ENCODE measurements at places on chromosomes 6 and 20.

- DNase-seq: no peak
Measured at GRCh38 chr20:4127344-4127743, 112.0 kb upstream of the RNF24 start.

GRCh38 chr6:3893487-3893886, 44.3 kb downstream of the FAM50B start:
- DNase-seq: no peak

DNA sequence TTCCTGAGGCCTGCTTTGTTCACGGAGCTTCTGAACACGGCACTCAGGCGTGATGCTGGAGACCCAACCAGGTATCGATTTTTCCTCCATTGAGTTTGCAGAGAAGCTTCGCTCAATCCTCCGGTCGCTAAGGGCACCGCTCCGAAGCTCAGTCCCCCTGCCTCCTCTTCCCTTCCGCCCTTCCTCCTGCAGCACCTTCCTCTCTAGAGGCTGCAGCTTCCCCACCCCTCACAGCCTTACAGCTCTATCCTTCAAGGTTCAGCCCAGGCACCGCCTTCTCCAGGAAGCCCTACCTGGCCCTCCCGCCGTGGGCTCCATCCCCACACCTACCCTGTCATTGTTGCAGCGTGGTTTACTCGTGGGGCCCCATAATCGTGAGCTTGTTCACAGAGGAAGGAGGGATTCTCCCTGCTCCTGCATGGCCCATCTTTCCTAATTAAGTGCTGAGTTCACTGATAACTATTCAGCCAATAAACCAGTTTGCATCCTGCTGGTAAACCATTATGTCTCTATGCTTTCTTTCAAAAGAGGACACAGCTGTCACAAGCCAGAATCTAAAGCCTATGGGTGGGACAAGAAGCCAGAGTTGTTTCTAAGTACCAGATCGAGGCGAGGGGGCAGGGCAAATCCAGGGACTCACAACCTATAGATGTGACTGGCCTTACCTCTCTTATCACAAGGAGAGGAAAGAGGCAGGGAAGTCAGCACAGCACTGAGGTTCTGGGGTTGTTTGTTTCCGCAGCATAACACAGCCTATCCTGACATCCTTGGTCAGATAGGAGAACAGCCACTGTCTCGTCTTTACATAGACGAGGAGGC, 152.0 kb downstream of the GRM4 start:
- no peak for DNase-seq

DNA sequence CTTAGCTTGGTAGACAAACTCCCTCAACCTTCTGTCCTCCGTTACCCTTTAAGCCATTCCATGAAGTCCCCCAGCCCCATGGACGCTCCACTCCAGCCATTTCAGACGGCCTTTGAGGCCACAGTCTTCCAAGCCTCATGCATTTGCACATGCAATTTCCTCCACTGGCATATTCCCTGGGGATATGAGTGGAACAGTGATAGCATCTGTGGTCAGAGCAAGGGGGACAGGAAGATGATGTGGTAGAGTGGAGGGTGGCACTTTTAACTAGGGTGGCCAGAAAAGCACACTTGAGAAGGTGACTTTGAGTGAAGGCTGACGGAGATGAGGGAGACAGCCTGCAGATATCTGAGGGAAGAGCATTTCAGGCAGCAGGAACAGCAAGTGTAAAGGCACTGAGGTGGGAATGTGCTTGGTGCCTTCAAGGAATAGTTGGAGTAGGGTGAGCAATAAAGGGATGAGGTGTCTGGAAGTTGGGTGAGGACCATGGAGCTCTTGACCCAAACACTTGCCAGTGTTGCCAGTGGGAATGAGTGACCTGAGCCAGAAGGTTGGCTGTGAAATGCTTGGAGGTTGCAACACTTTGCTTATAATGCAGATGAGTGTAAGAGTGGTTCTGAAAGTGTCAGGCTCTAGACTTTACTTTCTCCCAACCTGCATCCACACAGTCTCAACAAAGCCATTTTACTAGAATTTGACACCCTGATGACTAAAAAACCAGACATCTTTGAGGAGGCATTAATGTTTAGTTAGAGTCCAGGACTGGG, 275.6 kb upstream of the SUPT3H start:
- DNase-seq: no peak

DNA sequence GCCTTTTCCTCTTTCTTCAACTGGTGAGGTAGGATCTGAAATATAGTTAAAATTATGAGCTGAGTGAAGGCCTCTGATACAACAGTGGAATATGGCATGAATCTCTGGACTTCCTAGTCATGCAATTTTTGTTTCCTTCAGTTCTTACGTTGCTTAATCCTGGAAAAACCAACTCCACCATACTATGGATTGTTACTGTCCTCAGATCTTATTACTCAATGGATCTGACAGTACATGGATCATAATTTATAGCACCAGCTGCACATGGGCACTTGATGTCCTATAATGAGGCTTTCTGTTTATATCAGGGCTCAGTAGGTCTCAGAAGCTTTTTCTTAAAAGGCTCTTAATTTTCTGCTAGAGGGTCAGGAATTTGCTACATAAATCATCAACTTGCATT, 1341.0 kb upstream of the EYS start:
- DNase-seq: no peak

DNA sequence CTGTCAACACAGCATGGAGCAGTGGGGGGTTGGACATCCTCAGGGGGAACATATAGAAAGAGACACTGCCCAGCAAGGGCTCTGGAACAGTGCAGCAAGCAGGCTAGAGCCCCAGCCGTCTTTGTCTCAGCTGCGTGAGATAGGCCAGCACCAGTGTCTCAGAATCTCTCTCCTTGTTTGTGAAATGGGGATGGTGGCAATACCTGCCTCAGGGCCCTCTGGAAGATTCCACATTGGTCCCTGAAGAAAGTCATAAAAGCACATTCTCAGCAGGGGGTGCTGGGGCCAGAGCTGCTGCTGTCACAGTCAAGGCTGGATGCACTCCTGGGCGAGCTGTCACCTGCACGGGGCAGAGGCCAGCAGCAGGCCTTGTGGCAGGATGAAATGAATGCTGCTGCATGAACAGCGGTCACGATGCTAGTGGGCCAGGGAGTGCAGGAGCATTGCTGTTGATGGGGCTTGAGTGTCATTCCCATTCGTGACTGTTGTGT, 121.7 kb downstream of the SYCP2 start:
- DNase-seq: no peak

GRCh38 chr6:89952686-89953085, 58.4 kb downstream of the GJA10 start:
- no peak for DNase-seq

DNA sequence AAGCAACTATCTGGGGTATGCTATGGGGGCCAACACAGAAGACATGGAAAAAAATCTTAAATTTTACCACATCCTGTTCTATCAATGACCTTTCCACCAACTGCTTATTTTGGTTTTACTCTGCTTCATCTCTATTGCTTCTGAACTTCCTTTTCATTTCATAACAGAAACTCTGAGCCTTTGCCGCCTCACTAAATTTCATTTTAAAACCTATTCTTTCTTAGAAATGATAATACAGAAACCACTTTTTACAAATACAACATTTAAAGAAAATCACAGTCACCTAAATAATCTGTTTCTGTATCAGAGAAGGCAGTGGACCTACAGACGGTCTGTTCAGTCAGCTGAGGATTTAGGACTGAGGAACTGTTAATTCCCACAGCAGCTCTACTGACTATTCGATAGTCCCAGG, 117.5 kb downstream of the KCNQ5 start:
- DNase-seq: no peak

GRCh38 chr20:2771631-2772080, 28.8 kb downstream of the CPXM1 start:
- no peak for DNase-seq
